ENCODE measurements at places on chromosomes 3 and 15. TPM values are rescaled to one million over a fixed set of nuclear protein-coding genes. Genes with fewer than 3 reads are reported as not detected.

DNA sequence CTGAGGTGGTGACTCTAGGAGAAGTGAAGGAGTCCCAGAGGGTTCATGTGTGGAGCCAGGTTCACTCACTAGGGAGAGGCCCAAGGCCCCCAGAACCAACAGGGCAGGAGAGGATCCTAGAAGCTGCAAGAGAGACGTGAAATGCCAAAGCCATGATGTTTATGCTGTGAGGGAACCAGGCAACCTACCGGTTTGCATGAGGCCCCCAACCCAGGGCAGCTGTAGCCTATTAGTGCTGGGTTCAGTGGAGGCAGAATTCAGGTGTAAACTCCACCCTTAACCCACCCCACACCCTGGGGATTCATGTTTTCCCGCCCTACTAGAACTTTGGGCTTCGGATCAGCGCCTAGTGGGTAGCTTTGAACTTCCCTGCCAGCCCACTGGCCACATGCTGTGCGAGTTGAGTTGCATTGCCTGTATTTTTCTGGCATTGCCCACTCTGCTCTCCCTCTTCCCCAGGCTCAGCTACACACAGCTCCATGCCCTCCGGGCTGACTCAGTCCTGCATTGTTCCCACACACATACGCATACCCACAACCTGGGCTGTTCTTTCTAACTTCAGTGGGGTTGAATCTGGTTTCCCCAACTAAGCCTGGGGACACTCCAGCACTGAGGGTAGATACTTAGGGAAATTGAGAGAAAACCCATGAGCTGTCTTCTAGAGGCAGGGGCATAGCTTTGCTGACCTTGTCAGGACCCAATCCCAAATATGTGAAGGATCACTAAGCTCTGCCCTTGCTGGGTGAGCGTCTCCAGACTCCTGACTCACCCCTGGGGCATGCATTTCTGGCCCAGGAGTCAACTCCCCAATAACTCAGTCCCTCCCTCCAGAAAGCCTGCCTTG lies 2.0 kb upstream of the ZBTB47 start:
- DNase-seq = no peak

GRCh38 chr3:24648063-24648462 lies 153.4 kb upstream of the THRB start:
- no peak for DNase-seq

DNA sequence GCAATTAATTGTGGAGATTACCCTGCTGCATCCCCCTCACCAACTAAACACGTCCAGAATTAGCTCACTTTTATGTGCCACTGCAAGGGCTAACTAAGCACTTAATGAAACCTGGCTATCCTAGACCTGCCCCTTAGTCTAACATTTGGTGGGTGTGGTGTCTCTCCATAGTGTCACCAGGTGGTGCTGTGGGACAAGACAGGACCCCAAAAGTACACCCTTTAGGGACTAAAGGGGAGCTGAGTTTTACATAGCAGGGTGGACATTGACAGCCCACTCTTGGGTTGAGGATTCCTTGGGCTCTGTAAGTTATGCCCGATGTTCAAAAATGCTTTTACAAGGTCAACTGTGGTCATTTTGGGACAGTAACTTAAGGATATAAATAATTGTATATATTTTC lies 5.7 kb downstream of the DUT start:
- peak; percentile 13 for DNase-seq

- DNase-seq = no peak
These were observed 16.3 kb downstream of the BNC1 start for GRCh38 chr15:83268147-83268546.

DNA sequence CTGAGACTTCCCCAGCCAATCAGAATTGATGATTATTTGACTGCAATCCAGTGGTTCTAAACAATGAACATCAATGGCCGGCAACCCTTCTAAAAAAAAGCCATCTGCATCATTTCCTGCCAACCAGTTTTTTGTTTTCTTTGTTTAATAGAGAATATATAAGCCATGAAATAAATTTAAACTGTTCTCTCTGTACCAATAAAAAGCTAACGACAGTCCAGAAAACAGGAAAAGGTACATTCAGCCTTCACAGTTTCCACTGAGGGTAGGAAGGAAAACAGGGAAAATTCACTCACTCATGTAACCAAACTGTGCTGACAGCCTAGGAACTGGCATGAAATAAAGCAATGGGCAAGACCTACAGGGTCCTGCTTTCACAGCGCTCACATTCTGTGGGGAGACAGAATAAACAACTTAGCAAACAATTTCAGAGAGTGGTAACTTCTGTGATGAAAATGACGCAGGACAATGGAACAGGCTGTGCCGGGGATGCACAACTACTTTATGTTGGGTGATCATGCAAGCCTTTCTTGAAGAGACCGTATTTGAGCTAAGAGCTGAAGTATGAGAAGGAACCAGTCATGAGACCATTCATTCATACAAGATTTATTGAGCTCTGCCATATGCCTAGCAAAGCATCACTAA lies 630.1 kb downstream of the MAGI1 start:
- no peak for DNase-seq

DNA sequence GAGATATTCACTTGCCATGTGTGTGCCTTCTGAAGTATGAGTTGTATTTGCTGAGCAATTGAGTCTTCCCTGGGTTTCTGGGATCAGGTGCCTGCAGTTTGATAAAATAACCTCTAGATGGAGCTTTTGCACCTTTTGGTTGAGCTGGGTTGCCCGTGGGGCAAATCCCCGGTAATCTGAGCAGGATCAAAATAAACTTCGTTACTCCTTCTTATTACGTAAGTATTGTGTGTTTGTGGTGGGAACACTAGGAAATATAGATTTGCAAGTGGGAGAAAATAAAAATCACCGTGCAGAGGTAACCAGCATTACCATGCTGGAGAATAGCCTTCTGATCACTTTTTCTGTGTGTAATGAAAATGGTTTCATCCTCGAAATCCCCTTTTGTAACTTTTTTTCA lies 277.4 kb upstream of the NR2E3 start:
- peak; percentile 30 for DNase-seq

DNA sequence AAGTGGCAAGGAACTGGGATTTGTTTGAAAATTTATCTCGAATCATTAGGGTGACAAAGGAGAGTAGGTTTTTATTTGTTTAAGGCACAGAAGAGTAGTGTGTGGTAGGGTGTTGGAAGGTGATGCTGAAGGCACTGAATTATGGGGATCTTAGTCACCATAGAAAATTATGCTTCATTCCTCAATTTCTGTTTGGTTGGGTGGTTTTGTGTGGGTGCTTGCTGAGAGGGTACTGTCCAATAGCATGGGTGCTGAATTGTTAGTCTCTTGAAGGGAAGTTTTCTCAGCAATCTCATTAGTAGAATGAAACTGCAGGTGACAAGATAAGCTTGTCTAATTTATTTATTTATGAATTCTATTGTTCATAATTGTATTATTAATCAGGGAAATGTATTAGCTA lies 610.9 kb downstream of the AGBL1 start:
- peak; percentile 64 for DNase-seq

DNA sequence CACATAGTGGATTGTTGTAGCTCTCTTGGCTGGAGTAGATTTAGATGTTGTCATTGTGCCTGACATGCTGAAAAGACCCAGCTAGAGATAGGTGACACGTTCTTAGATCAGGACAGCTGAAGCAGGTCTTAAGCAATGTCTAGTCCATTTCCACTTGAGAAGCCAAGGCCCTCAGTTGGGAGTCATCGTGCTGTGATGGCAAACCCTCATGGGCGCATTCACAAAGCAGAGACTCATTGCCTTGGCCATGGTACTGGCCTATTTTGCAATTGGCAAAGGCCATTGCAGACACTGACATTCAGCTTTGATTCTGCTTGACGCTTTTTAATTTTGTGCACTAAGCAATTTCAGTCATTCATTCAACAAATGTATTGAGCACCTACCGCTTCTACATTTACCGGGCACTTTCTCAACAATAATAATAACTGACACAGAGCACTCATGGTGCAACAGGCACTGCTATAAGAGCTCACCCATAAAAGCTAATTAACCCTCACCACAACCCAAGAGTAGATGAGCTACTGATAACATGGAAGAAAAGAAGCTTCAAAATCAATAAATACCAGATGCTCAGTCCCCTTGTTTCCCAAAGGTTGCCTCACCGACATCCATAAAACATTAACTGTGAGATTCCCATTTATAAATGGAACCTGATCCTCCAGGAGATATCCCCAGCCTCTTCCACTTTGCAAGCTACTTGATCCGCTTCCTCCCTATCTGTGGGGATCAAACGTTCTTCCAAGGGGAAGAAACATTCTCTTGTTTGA lies 200.1 kb downstream of the TLE3 start:
- no peak for DNase-seq

- no peak for DNase-seq
These were observed 67.8 kb downstream of the ITGA11 start for GRCh38 chr15:68364028-68364659.

DNA sequence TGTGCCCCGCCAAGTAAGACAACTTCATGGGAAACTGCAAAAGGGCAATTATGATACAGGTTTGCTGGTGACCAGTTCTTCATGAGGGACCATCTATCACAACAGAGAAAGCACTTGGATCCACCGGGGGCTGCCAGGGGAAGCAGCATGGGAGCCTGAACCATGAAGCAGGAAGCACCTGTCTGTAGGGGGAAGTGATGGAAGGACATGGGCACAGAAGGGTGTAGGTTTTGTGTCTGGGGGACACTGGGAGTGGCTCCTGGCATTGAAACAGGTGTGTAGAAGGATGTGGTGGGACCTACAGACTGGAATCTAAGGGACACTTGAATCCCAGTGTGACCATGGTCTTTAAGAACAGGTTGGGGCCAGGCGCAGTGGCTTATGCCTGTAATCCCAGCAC lies 22.6 kb downstream of the MKRN2 start:
- DNase-seq = no peak

DNA sequence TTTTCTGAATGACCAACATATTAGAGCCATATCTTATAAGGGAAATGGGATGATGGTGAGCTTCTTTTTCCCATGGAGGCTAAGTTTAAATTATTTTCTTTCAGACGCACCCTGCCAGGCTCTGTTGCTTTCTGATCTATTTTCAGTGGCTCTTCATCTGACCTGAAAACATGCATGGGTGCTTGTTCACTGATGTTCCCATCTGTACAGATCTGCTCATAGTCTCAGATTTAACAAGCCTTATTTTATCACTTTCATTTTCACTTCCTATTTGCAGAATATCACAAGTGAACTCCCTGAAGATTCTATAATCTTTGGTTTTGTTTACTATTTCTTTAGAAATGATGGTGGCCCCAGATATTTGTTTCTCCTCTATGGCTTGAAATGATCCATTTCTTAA lies 31.1 kb upstream of the SUCLG2 start:
- DNase-seq = no peak

GRCh38 chr15:59688423-59688781 lies 718 bp downstream of the BNIP2 start:
- no peak for DNase-seq

DNA sequence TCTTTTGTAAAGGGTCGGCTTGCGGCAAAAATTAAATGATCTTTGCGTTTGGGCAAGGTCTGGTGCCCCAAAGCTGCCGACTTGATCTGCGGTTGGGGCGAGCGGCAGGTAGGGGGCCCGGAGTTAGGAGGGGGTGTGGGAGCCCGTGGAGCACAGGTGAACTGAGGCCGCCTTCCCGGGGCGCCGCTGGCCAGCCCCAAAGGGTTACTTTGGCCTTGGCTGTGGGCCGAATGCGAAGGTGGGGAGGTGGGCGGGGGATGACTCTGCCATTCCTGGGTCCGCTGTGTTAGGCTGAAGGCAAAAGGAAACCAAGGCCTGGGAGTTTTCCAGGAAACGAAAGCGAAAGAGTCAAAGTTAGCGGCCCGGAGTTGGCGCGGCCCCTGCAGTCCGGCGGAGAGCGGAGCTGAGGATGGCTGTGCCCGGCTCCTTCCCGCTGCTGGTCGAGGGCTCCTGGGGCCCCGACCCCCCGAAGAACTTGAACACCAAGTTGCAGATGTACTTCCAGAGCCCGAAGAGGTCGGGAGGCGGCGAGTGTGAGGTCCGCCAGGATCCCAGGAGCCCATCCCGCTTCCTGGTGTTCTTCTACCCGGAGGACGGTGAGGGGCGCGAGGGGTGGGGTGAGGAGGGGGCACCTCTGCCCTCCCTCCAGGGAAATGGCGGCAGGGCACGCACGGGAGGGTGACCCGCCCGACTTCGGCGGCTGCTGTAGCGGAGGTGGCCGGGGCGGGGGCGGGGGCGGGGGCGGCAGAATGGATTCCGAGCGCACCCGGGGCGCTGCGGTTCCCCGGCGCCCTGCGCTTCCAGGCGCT lies at the start of gene PARP14:
PARP14 (plus strand) TSS at position 365 of the 809 bp plus-strand sequence; CDS start at position 410, 45 bp downstream.
- peak; percentile 78 for DNase-seq

- DNase-seq = no peak
These were observed 78.9 kb downstream of the CPN2 start for GRCh38 chr3:194272221-194272620.

DNA sequence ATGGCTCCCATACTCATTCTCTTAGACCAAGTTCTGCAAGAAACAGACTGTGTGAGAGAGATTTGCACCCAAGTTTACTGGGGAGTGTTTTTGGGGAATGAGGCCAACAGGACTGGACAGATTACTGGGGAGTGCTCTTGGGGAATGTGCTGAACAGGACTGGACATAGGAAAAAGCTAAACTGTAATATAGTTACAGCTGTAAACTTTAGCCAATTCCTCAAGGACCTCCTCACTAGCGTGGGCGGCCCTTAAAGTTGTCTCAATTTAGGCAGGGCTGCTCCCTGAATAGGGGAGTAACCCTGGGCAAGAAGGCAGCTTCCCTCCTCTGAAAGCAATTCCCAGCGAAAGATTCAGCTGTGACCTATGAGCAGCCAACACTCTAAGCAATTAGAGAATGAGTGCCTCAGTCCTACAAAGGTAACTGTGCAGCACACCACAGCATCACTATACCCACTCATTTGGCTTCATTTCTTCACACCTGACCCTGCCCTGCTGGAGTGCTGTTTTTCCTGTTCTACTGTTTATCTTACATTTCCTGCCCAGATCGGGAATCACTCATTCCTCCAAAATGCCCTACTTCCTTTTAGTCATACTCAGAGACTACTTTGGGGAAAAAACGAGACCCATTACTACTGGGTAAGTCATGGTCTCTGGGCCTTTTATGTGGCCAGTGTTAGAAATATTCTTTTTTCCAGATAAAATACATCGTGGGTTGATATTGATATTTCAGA lies 41.3 kb upstream of the TRIM42 start:
- no peak for DNase-seq

Gene DUOXA2
- polyA plus RNA-seq = not detected

Gene TRIM71
- 6.8 TPM for polyA plus RNA-seq

All from cardiac muscle cell (in vitro differentiated cells and primary cell).